H1 (cell line): ENCODE measurements at places on chromosomes 11 and 22. TPM values are rescaled to one million over a fixed set of nuclear protein-coding genes. Genes with fewer than 3 reads are reported as not detected.

PELI3 gene
- 7.6 TPM in 2 replicates for total RNA-seq

DNA sequence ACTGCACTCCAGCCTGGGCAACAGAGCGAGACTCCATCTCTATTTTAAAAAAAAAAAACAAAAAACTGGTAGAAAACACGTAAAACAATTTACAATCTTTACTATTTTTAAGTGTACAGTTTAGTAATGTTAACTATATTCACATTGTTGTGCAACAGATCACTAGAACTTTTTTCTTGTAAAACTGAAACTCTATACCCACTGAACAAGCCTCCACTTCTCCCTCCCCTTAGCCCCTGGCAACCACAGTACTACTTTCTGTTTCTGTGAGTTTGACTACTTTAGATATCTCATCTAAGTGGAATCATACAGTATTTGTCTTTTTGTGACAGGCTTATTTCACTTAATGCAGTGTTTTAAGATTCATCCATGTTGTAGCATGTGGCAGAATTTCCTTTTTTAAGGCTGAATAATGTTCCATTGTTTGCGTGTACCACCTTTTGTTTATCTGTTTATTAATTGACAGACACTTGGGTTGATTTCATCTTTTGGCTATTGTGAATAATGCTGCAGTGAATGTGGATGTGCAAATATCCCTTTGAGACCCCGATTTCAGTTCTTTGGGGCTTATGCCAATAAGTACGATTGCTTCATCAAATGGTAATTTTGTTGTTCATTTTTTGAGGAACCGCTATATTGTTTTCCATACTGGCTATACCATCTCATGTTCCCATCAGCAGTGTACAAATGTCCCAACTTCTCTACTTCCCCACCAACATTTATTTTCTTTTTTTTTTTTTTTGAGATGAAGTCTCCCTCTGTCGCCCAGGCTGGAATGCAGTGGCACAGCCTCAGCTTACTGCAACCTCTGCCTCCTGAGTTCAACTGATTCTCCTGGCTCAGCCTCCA is 11.0 kb downstream of the DDB2 start:
- H3K27me3 ChIP-seq: no peaks in the 10 kb centered on the region
- H3K4me1 ChIP-seq: no peaks in the 10 kb centered on the region
- peaks cover 46% of the 10 kb centered on the region; the same call in 1 of the 2 replicates for H3K36me3 ChIP-seq
- no peak overlapping the region for H3K4me3 ChIP-seq
- H3K27ac ChIP-seq: no peak overlapping the region

GRCh38 chr22:23035557-23036277 is 34.6 kb upstream of the GNAZ start:
- H3K36me3 ChIP-seq: no peaks in the 10 kb centered on the region
- no peaks in the 10 kb centered on the region for H3K27me3 ChIP-seq
- H3K4me1 ChIP-seq: no peaks in the 10 kb centered on the region
- DNase-seq: no peak
- no peak overlapping the region for H3K27ac ChIP-seq

LRRC10B gene
- 0.47 and 0.61 TPM in 2 replicates for total RNA-seq

GRCh38 chr11:119637481-119637880 is 91.5 kb downstream of the NECTIN1 start:
- no peaks in the 10 kb centered on the region for H3K36me3 ChIP-seq
- H3K27me3 ChIP-seq: no peaks in the 10 kb centered on the region
- H3K4me3 ChIP-seq: no peak overlapping the region
- no peak overlapping the region for H3K27ac ChIP-seq
- DNase-seq: no peak
- no peaks in the 10 kb centered on the region; the same call in 1 of the 2 replicates for H3K4me1 ChIP-seq
